Renal pelvis (tissue), 12 donors: ENCODE measurements at places on chromosomes 11 and 22.

- DNase-seq, result no peak
Measured at GRCh38 chr11:111413849-111414248, 34.8 kb upstream of the POU2AF1 start.

DNA sequence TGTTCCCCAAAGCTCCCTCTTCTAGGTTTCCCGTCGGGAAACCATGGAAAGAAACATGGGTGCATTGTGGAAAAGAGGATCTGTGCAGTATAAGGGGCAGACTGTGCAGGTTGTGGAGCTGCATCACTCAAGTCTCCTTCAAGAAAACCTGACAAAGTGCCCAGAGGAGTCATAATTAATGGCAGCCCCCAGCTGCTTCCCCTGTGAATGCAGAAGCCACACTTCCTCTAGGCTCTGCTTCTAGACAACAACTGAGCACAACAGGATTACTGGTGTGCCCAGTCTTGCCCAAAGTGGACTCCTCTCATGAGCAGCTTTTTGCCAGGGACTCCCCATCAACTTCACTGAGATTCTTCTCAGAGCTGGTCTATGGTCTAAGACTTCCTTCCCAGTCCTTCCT, 42.6 kb upstream of the SCUBE2 start:
- no peak for DNase-seq

GRCh38 chr22:30695351-30695851, 727 bp downstream of the OSBP2 start:
- DNase-seq, result no peak

DNA sequence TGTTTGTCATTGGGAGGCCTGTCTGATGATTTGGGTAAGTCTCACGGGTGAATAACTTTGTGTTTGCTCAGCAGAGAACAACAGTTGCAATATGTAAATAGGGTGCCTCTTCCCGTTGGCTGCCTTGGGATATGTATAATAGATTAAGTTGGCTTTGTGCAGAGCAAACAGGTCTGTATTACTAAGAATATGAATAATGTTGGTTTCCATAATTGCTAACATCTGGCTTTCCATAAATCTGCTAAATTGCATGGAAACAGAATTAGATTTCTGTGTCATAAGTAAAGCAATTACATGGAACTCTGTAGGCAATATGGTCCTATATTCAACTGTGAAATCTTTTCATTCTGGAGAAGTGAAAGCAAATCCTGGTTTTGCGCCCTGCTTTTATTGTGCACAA, 636.0 kb upstream of the ANO5 start:
- no peak for DNase-seq

- DNase-seq, result no peak
Measured at GRCh38 chr11:128045094-128045725, 542.1 kb downstream of the ETS1 start.

GRCh38 chr11:18280438-18281045, 14.5 kb downstream of the SAA1 start:
- no peak for DNase-seq

- no peak for DNase-seq
Measured at GRCh38 chr11:114196997-114197703, 99.0 kb upstream of the NNMT start.

DNA sequence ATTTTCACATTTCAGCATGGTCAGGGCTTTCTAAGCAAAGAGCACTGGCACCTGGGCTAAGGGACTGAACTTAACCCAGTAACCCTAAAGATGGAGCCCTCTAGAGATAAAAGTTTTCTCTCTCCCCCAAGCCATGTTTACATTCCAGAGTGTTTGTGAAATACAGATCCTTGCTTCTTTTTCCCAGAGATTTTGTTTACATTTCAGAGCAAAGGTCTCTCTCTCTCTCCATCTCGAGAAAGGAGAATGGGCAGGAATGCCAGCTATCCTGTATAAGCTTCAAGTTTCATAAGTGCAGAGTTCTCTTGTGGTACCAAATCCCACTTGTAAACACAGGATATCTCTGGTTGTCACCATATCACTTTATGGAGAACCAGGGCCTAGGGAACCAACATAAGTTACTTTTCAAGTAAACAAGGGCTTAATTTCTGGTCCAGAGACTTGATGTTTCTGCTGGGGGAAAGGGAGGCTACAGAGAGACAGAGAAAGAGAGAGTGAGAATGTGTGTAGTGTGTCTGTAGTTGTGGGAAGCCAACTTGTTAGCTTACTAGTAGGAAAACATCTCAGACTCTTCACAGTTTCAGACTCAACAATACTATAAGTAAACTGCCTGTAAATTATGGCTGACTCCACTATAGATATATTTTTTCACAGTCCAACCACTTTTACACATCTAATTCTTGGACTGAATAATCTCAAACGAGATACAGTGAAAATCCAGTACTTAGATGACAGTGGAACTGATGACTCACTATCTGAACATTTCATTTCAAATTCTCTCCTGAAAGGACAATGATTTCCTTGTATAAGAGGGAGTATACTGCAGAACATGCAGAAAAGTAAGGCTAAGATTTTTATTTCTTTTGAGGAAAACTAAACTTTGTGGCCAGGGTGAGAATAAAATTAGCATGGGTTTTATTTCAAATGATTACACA, 76.2 kb downstream of the ARHGAP32 start:
- DNase-seq, result no peak

DNA sequence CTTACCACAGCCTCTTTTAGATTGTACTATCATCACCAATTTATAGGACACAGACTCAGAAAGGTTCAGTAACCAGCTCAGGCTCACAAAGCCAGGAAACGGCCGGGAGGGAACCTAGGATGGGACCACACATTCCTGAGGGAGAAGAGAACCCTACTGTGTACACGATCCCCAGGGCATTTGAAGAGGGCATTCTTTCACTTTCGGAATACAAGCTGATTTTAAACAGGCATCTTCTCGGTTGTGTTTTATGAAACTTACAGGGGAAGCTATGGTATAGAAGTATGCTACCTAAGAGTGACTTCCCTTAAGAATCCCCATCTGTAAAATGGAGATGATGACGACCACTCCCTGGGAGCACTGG, 19.0 kb downstream of the SMCO4 start:
- DNase-seq, result no peak

DNA sequence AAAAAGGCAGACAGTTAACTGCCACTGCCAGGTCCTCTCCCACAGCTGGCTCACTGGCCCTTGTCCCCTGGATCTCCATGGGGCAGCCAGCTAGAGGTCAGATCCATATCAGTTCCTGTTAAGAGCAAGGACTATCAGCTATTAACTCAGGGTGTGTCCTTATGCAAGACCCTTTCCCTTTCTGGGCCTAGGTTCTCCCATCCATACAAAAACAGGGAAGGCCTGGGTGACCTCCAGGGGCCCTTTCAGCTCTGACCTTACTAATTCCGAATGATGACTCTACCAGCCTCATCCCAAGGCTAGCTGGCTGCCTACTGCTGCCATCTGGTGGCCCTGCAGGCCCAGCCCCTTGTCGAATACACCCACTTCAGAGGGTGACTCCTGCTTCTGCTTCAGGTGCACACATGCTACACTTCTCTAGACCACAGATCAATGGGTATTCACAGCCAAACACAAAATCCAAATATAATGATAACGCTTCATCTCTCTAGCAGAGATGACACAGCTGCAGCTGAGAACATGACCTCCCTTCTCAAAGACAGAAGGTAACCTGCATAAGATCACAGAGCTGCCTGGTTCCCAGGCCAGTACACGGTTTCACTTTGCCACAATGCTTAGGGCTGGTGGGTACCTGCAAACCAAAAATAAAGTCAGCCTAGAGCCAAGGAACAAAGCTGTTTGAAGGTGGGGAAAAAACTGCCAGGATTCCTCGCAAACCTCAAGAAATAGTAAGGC, 34.1 kb downstream of the SERGEF start:
- no peak for DNase-seq

DNA sequence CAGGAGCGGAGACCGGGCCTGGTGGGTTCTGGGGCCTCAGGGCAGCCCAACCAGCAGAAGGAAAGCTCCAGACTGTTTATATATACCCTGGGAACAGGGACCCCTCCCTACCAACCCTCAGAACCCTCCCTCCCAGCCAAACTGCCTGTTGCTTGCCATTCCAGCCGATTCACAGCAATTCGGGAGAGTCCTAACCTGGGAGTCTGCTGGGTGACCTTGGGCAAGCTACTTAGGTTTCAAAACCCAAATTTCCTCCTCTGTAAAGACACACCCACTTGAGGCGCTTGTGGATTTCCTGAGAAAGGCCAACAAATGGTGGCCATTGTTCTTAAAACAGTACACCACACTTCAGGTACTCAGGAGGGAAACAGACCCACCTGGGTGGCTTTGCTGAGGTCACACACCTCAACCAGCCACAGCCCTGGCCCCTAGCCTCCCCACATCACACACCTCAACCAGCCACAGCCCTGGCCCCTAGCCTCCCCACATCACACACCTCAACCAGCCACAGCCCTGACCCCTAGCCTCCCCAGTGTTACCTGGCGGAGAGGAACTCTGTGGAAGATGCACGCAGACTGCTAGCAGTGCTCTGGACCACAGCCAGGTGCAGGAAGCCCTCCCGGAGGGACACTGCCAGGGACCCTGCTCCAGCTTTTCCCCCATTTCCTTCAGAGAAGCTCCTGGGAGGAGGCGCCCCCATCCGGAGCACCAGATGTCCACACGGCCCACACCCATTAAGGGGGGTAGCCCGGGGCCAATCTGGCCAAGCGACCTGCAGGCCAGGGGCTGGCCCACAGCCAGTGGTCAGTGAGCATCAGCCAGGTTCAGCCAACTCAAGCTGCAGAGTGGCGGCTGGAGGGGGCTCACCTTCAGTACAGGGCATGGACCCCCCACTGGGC, 6.2 kb downstream of the SHISA8 start:
- no peak for DNase-seq

- no peak for DNase-seq
Measured at GRCh38 chr11:47955061-47955755, 25.2 kb upstream of the PTPRJ start.

DNA sequence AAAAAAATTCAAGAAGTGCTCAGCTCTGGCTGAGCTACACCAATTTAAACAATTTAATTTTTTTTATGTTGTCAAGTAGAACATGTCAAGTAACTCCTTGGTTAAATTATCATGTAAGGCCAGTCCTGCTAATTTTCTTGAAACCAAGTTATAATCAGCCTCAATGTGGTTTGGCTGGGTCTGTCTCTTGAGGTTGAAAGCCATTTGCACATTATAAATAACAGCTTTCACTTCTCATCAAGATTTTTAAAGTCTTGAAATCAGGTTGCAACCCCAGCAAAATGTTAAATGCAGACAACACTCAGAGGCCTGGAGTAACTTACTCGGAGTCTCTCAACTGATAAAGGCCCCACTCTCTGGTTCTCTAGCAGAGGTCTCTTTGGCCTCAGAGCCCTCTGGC, 324.4 kb downstream of the BRD1 start:
- no peak for DNase-seq

DNA sequence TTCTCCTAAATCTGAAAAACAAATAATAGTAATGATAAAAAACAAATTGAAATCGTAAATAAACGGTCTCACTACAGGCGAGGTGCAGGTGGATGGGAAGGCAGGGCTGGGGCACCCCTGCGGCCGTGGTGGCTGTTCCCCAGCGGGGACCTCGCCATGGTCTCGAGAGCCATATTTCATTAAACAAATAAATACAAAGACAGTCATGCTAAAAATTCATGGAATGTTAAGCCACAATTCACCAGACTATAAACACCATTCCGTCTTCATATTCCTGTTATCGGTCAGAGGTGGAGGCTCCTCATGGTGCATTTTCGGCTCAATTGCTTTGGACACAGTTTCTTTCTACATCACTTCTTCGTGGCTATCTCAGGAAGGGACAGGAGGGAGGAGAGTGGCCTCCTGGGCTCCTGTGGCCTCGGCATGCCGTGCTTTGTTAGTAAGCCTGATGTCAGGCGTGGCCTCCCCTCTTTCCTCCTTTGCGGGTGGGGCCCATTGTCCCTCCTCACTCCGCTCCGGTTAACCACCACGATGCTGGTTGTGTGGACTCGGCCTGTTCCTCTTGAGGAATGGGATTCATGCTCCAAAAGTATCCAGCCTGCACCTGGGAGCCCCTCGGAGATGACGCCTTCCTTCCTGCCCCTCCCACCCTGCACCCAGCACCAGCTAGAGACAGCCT, 16.1 kb upstream of the BRSK2 start:
- no peak for DNase-seq

DNA sequence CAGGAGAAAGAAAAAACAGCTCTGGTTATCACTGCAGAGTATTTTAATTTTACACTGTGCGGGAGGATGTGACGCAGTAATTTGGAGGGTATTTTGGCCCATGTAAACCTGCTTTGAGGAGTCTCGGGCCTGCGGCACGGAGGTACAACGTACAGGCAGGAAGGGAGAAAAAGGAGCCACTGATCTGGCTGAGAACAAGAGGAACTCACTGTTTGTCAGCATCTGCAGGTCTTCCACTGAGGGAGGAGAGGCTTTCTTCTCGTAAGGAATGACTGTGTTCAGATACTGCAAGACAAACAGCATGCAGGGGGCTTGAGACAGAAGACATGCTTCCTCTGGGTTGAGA, 44.0 kb downstream of the FEZ1 start:
- DNase-seq, result no peak

- no peak for DNase-seq
Measured at GRCh38 chr22:36493690-36494110, 12.3 kb upstream of the TXN2 start.

DNA sequence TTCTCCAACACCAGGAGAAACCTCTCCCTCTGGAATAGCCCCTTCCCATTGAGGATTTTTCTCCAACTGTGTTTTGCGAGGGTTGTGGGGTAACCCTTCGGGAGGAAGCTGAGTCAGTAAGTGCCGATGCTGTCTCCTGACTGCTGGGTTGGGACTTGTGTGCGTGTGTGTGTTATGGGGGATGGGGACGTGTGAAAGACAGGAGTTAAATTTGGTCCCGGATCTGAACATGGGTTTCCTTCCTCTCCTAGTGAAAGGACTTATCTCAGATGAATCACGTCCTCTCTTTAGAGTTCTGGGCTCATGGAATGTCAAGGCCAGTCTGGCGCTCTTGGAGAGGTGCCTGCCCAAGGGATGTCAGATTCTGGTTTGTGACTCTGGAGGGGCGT, 33.3 kb downstream of the KIAA1671 start:
- no peak for DNase-seq
